ENCODE measurements at places on chromosomes 1 and 21.

GRCh38 chr1:36339215-36339614 is 15.8 kb upstream of the EVA1B start:
- DNase-seq: no peak

DNA sequence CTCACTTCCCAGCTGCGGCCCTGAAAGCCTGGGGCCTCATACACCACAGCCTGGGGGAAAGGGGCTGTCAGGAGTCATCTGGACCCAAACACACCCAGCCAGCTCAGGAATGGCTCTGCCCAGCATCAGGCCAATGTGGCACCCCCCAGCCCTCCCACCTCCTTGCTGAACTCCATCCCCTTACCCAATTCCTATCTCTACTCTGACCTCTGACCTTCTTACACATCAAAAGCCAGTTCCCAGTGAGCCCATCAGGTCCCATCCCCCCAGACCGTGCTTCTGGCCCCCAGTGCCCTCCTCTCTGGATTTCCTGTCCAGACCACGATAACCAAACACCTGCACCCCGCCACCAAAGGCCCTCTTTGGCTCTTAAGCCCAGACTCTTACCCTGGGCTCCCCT is 16.3 kb downstream of the CRYBG2 start:
- DNase-seq: no peak

GRCh38 chr1:164801246-164801731 is 242.3 kb downstream of the PBX1 start:
- DNase-seq: no peak

- no peak for DNase-seq
These were observed 78.7 kb downstream of the FGGY start for GRCh38 chr1:59375321-59376220.

GRCh38 chr1:209227171-209227570 is 356.3 kb upstream of the CAMK1G start:
- no peak for DNase-seq
